ENCODE measurements at places on chromosomes 5 and 9. TPM values are rescaled to one million over a fixed set of nuclear protein-coding genes. Genes with fewer than 3 reads are reported as not detected.

DNA sequence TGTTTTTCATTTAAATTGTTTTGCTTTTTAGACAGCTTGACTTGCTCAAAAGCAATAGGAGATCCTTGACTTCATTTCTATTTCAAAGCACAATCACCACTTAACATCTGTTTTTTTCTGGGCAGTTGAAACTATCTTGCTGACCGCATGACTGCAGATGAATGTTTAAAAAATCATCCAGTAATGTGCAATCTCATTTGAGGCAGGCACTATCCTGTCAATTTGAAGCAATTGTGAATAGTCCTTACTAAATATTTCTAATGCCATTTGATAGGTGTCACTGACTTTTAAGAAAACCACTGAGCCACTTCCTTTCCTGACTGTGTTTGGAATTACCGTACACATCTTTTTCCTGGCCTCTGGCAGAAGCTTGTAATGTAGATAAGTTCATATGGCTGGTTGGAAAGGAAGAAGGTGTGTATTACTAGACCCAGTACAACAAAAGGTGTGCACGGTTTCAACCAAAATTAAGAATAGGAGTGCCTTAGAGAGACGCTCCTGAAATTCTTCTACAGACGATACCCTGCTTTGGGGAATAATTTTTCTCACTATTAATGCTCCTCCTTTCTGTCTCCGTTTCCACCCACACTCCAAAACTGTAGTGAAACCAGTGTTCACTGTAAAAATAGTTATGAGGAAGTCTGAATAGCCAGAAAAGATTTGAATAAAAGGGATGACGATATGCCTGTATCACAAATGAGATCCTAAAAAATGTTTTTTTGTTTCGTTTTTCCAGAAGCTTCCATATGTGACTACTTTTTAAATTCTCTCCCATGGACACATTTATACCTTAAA lies 136.7 kb upstream of the MOCS2 start:
- no peak overlapping the region for H3K27ac ChIP-seq
- no peaks in the 10 kb centered on the region for H3K36me3 ChIP-seq
- H3K4me1 ChIP-seq: no peaks in the 10 kb centered on the region
- no peaks in the 10 kb centered on the region for H3K27me3 ChIP-seq
- no peak overlapping the region for H3K4me3 ChIP-seq

DNA sequence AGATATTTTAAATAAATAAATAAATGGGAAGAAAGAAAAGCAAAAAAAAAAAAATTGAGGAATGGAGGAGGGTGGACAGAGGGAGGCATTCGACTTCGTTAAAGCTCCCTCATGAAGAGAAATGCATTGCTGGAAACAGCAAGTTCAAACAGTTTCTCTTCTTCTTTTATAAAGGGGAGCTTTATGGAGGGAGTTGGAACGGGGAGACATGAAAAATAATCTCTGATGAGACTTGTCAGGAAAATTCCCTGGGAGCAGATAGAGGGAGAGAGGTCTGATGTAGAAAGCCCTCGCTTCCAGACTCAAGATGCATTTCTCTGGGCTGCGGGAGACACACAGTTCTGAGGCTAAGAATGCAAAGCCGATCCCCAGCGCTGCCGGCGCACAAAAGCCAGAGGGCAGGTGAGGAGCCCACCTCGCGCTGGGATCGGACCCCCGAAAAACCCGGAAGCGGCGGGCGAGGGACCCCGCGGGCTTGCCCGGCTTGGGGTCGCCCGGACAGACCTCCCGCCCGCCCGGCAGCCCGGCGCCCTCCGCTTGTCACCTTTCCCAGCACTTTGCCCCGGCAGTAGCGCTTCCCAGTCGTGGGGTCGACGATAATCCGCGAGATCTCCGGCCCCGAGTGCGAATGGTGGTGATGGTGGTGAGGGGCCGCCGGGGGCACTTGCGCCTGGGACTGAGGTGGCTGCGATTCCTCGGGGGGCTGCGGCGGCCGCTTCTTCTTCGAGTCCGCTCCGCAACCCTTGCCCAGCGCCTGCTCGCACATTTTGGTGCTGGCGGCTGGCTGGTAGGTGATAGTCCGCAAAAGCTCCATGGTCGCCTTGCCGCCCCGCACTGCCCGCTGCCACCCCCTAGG lies 512 bp downstream of the PLK2 start:
- peak overlapping the region; percentile 90 for H3K27ac ChIP-seq
- peak; percentile 25 for DNase-seq
- no peaks in the 10 kb centered on the region for H3K27me3 ChIP-seq
- H3K4me1 ChIP-seq: peaks cover 7% of the 10 kb centered on the region
- peak overlapping the region; percentile 94 for H3K4me3 ChIP-seq

GRCh38 chr5:104431981-104432380 lies 869.4 kb upstream of the NUDT12 start:
- H3K4me3 ChIP-seq: no peak overlapping the region
- no peaks in the 10 kb centered on the region for H3K36me3 ChIP-seq
- no peak for DNase-seq
- H3K27ac ChIP-seq: no peak overlapping the region
- no peaks in the 10 kb centered on the region for H3K4me1 ChIP-seq

DNA sequence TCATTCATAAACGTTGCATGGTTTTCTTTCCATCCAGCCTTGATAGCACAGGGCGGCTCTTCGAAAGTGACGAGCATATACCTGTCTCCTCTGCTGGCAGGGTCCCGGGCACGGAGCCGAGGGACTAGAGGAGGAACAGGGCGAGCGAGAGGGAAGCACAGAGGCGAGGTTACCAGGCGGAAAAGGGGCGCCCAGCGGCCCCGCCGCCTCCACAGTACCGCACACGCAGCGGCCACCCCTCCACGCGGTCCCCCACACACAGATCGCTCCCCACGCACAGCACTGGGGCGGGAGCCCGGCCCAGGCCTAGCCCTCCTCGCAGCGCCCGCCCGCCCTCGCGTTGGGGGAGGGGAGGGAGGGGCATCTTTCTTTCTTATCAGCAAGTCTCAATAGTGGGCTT lies 296.6 kb upstream of the DAB2 start:
- H3K36me3 ChIP-seq: no peaks in the 10 kb centered on the region
- no peak for DNase-seq
- no peak overlapping the region for H3K4me3 ChIP-seq
- no peaks in the 10 kb centered on the region for H3K4me1 ChIP-seq

- peaks cover 3% of the 10 kb centered on the region for H3K4me1 ChIP-seq
- no peak overlapping the region for H3K27ac ChIP-seq
- H3K27me3 ChIP-seq: no peaks in the 10 kb centered on the region
- no peak overlapping the region for H3K4me3 ChIP-seq
- no peaks in the 10 kb centered on the region for H3K36me3 ChIP-seq
Measured at GRCh38 chr9:95343725-95344287, 26.3 kb upstream of the FANCC start.

DNA sequence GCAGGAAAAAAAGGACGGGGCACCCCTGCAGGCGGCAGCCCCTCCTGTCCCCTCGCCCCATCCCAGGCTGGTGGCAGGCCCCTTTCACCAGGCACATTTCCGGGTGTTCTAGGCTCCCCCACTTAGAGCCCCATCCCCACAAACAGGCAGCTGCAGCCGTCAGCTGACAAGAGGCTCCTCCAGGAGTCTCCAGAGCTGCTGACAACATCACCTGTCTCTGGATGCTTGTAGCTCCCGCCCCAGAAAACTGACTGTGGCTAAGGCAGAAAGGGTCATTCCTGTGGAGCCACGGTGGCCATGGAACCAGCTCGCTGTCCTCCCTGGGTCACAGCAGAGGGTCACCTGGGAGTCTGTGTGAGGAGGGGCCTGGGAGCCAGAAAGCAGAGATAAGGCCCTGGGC lies 50.9 kb downstream of the HMCN2 start:
- no peak overlapping the region for H3K4me3 ChIP-seq
- no peak for DNase-seq
- no peak overlapping the region for H3K27ac ChIP-seq
- no peaks in the 10 kb centered on the region for H3K27me3 ChIP-seq
- H3K4me1 ChIP-seq: peaks cover 6% of the 10 kb centered on the region

The MORN5 gene
- total RNA-seq: not detected

The ANKRD31 gene
- 0.39 TPM for total RNA-seq

The NRARP gene
- 3.5 TPM for total RNA-seq
